NCI-H460 (cell line): ENCODE measurements at places on chromosomes 13 and 19.

- DNase-seq: no peak
Observed at GRCh38 chr13:99296398-99296797, 10.8 kb downstream of the GPR183 start.

DNA sequence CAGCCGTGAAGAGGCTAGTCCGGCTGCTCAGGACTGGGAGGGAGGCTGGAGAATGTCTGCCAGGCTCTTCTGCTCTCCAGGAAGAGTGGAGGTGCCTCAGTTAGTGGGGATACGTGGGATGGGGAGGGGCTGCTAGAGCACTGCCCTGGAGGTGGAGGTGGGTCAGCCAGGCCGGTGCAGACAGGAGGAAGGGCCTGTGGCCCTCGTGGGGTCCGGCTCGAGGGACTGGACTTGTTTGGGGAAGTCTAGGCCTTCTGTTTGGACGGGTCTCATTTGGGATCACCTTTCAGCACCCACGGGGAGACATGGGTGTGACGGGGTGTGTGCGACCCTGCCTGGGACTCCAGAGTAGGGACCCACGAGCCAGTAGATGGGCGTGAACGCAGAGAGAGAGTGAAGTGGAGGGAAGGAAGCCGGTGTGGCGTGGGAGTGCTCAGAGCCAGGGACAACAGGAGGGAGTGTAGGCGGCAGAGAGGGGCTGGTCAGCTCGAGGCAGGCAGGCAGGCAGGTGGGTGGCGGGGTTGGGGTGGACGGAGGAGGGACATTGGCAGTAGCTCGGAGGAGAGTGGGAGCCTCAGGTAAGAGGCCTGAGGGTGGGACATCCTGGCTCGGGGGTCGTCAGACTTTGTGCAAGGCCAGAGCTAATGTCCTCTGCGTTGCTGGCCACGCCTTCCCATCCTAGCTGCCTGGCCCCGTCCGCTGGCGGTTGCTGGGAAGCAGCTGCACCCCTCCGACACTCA, 11.5 kb downstream of the EPN1 start:
- DNase-seq: no peak

- no peak for DNase-seq
Observed at GRCh38 chr13:86839221-86839620, 832.0 kb upstream of the SLITRK5 start.

GRCh38 chr13:50574731-50575130, 268.8 kb downstream of the DLEU7 start:
- DNase-seq: no peak

- no peak for DNase-seq
Observed at GRCh38 chr19:14432791-14433553, at the start of gene PKN1. Gene PKN1 (plus strand): TSS chr19:14433306. CDS start chr19:14433522, 216 bp downstream.

DNA sequence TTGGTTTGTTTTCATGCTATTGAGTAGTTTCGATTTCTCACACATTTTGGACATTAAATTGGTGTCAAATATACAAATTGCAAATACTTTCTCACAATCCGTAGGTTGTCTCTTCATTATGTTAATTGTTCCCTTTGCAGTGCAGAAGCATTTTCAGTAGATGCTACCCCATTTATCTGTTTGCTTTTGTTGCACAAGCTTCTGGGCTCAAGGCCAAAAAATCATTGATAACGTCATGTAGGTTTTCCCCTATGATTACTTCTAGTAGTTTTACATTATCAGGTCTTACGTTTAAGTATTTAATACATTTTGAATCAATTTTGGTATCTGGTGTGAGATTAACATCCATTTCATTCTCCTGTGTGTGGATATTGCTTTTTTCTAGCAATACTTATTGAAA, 14.0 kb upstream of the ZNF347 start:
- DNase-seq: no peak

- no peak for DNase-seq
Observed at GRCh38 chr13:44396701-44397580, 23.3 kb downstream of the SERP2 start.

DNA sequence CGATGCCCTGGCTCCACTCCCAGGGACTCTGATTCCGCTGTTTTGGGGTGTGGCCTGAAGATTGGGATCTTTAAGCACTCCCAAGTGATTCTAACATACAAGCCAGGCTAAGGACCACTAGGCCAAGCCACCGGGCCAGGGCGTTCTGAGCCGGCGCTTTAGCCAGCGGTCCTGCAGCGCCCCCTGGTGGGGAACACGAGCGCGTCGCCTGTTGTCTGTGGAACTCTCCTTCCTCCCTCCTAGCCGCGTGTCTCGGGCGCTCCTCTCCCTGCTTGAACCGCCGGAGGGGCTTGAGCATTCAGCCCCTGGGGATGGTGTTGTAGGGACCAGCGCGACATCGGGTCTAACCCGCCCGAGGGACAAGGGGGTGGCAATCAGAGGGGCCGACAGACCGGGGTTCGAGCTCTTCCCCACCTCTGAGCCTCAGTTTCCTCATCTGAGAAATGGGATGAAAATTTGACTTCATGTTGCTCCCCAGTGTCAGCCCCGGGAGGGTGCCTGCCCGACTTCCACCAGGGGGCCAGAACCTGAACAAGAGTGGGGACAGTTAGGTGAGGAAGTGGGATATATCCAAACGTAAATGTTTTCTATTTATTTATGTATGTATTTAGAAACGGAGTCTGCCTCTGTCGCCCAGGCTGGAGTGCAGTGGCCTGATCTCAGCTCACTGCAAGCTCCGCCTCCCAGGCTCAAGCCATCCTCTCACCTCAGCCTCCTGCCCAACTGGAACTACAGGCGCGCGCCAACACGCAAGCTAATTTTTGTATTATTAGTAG, 18.0 kb upstream of the PNMA8B start:
- peak; percentile 56 for DNase-seq

DNA sequence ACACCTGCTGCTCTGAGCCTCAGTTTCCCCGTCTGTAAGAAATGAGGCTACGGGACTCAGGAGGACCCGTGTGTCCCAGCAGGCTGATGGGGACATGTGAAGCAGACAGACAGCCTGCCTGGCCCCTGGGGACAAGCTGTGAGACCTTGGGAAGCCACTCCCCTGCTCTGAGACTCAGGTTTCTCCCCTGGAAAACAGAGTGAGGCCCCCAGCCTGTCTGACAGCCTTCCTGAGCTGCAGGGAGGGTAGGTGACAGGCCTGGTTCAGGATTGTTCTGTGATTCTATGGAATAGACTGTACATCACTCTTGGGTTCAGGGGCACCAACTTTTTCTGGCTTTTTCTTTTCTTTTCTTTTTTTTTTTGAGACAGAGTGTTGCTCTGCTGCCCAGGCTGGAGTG, 2.9 kb upstream of the NTF4 start:
- no peak for DNase-seq

DNA sequence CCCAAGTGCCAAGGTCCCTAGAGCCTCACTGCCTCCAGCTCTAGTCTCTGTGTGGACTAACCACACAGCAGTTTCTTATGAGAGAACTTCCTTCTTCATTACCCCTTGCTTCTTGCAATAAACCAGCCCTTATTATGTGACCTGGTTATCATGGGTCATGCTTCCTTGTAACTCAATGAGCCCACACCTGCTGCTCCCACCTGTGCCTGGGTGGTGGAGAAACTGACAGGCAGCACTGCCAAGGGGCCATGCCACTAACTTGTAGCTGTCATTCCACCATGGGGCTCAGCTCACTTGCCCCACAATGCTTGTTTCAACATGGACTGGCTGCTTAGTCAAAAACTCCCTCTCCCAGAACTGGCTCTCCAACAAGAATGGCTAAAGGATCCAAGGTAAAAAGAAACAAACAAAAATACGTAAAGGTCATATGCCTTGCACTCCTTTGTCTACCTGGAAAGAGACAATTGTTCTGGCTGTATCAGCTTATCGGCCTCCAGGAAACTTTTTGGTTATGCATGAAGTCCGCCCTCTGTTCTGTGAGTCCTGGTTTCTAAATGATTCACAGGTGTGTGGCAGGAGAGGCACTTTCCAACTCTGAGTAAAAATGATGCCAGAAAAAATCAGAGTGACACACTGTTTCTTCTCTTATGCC, 446.4 kb downstream of the COG6 start:
- no peak for DNase-seq

GRCh38 chr19:5309438-5310204, 31.0 kb downstream of the PTPRS start:
- no peak for DNase-seq

DNA sequence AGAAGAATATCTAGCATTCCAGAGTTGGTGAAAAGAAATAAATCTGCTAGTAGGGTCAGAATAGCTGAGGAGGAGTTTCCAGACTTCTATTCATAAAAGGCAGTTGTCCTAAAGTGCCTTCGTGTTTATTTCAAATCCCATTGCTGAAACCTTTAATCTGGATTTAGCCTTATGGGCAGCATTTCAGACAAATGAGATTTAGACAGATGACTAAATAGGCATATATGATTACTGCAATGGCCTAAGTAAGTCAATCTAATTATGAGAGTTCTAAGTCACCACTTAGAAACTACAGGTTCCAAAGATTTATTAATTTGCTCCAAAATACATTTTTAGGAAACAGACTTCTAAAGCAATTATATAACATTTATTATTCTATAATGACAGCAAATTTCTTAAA, 368.7 kb downstream of the LIG4 start:
- DNase-seq: no peak

DNA sequence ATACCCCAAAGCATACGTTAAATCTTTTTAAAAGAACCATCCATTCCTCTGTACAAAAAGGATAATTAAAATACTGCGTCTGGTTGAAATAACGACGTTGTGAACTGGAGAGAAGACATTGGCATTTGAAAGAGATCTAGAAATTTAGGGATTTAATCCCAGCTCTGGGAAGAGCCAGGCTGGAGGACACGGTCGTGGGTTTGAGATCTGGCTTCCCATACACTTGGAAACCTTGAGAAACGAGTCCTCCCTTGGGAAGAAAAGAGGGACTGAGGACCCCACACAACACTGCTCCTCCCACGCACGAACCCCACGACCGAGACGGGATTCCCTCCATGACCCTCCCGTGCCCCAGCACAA, 625 bp downstream of the ZNF709 start:
- no peak for DNase-seq

- no peak for DNase-seq
Observed at GRCh38 chr13:34421858-34422475, 520.1 kb upstream of the NBEA start.

- DNase-seq: no peak
Observed at GRCh38 chr13:24085662-24086061, 74.9 kb upstream of the SPATA13 start.

GRCh38 chr19:8826371-8826770, 5.7 kb downstream of the ZNF558 start:
- no peak for DNase-seq

- DNase-seq: no peak
Observed at GRCh38 chr19:1278713-1279660, 3.7 kb downstream of the FAM174C start.

GRCh38 chr13:110492679-110493593, 68.6 kb downstream of the RAB20 start:
- DNase-seq: no peak

DNA sequence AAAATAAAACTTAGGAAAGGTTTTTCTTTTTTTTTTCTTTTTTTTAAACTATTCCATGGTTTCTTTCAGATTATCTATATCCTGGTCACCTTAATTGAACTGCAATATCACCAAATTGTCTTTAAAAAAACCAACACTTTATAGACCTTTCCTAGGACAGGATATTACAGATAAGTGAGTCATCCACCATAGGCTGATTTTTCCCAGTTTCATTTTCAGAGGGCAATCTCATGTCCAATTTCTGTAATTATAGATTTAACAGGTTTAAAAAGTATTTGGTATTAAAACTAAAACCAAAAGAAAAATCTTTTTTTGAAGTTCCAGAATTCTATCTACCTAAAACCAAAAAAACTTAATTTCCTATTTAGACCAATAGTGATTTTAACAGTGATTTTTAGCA, 13.2 kb downstream of the SPART start:
- DNase-seq: no peak

- peak; percentile 26 for DNase-seq
Observed at GRCh38 chr13:44523146-44524015, 52.7 kb downstream of the TSC22D1 start.

GRCh38 chr13:22162889-22163288, 492.0 kb downstream of the FGF9 start:
- no peak for DNase-seq

GRCh38 chr19:13195678-13196077, 45.5 kb downstream of the IER2 start:
- DNase-seq: peak; percentile 4

GRCh38 chr19:53772943-53773342, 51.2 kb downstream of the NLRP12 start:
- DNase-seq: peak; percentile 42

DNA sequence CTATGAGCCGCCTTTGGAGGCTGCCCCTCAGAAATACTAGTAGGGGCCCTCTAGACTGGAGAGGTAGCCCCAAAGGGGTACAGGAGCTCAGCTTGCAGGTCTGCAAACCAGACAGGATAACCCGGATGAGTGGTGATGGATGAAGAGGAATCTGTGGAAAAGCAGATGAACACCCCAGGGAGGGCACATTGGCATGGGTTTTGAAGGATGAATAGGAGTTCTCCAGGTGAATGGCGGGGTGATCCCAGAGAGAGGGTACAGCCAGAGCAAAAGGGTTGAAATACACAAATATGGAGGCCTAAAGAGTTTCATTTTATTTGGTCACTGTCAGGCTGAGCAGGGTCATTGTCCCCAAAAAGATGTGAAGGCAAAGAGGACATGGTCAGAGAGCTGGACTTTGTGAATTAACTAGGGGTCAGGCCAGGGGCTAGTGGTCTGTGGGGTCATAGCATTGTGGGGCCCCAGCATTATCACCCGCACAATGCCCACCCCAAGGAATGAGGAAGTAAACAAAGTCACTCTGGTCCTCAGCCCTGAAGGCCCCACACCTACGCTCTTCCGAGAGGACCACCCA, 4.8 kb downstream of the NR2F6 start:
- no peak for DNase-seq

- DNase-seq: no peak
Observed at GRCh38 chr13:42298392-42298791, 26.4 kb downstream of the AKAP11 start.

DNA sequence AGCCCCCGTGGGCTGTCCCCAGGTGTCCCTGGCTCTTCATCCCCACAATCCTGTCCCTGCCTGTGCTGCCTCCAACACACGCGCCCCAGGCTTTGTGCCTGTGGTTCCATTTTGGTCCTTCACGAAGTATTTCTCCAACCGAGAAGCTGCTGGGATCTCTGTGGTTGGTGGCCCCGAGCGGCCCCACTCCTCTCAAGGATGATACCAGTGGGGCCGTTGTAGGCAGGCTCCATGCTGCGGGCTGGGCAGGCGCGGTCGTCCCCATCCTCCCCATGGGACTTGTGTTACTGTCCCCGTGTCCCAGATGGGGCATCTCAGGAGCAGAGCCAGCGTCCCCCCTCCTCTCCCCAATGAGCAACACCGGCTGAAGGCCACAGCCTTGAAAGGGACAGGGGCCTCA, 3.7 kb upstream of the ZNF554 start:
- DNase-seq: no peak

DNA sequence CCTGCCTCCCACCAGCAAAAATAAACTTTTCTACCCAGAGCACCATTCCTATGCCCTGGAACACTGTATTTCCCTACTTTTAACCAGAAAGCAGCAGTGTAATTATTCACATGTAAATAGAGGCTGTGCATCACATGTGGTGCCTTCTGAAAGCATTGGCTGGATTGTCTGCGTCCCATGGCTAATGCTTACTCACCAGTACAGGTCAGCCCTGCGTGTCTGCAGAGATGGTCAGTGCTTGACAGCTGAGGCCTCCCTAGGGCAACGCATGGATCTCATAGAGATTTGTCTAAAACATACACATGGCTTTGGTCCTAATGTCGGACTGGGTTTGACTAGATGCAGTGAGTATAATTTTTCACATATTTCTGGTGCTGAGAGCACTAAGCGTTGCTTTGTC, 64.2 kb downstream of the DPY19L3 start:
- no peak for DNase-seq
